ELF-1 (cell line): ENCODE measurements at places on chromosomes 3 and 15.

DNA sequence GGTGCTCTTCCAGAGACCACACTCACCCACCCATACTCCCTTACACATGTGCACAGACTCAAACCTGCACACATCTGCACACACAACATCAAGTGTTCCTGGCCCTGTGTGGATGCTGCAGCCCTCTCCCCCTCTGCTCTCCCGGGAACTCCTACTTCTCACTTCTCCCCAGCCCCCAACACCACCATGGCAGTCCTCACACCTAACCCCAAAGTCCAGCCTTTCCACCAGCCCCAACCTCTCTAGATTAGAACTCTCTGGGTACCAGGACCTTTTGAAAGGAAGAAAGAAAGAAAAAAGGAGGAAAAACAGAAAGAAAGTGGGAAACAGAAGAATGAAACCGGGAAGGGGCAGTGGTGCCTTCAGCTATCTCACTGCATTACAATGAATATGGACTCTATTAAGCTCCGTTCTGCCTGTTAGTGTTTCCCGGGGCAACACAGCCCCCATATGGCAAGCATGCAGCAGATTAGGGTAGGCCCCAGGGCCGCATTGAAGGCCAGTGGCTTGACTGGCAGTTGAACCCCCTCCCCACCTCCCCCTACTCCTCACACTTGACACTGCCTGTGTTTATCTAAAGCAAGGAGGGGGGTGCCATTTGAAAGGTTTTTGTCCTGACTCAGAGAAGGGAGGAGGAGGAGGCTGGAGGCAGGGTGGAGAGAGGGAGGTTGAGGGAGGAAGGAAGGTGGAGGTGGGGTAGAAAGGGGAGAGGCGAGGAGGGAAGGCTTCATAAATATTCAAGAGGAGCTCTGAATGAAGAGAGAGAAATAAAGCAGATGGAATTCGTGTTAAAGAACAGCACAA is 30.1 kb downstream of the BOC start:
- peak; percentile 84 for DNase-seq

DNA sequence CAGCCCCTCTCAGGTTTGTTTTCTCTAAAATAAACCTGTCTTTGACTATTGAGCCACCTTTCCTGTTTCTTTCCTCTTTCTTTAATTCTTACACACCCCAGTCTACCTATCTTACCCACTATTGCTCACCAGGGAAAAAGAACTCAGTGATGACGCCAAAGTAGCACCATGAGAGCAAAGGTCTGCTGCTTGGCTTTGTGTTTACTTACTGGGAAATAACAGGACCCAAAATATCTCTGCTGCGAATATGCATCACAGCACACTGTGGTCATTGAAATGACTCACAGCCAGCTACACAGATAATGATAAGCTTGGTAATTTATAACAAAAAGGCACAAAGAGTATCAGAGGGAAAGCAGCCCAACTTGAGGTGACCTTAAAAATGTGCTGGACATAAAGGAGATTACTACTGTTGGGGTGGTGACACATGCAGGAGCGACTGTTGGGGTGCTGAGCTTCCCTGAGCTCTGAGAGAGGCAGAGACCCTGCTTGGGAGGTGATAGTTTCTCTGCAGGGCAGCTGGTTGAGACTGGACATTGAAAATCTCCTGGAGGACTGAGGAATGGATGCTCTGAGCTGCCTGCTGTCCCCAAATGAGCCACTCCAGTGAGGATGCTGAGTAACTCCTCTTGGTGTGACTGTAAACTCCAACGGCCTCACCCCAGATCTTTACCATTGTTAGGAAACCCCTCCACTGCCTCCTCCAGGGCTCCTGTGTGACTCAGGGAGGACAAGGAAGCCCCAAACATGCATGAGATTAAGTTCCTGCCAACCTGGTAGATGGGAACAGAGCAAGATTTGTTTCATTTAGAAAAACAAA is 14.5 kb downstream of the EFCAB12 start:
- DNase-seq = no peak

DNA sequence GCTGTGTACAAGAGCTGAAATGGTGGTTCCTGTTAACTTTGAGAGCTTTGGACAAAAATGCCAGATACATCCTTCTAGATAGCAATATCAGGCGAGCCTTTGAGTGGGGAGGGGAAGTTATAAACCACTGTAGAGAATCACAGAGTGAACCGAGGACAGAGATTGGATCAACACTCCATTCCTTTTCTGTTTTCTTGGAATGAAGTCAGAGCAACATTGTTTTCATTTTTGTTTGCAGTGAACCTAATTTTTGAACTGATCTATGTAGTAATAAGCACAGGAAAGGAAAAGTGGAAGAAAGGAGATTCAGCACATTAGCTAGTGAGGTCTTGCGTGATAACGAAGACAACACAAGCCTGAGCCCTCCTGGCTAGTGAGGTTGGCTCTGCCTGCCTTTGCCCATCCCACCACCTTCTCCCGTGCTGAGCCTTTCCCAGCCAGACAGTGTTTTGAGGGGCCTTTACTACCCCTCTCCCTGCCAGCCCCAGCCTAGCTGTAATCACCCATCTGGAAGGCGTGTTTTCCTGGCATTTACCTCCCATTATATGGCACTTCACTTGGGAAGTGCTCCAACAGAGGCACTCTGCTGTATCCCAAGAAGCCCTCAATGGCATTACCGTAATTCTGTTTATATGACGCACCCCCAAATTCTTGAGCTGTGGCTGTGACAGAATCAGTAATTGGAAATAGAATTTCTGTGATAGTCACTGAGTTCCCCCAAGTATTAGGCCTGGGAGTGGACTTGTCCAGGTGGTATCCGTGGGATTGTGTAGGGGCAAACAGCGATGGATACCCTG is 129.8 kb downstream of the CACNA1D start:
- DNase-seq = no peak

GRCh38 chr3:124823206-124823605 is 64.0 kb downstream of the ITGB5 start:
- no peak for DNase-seq

DNA sequence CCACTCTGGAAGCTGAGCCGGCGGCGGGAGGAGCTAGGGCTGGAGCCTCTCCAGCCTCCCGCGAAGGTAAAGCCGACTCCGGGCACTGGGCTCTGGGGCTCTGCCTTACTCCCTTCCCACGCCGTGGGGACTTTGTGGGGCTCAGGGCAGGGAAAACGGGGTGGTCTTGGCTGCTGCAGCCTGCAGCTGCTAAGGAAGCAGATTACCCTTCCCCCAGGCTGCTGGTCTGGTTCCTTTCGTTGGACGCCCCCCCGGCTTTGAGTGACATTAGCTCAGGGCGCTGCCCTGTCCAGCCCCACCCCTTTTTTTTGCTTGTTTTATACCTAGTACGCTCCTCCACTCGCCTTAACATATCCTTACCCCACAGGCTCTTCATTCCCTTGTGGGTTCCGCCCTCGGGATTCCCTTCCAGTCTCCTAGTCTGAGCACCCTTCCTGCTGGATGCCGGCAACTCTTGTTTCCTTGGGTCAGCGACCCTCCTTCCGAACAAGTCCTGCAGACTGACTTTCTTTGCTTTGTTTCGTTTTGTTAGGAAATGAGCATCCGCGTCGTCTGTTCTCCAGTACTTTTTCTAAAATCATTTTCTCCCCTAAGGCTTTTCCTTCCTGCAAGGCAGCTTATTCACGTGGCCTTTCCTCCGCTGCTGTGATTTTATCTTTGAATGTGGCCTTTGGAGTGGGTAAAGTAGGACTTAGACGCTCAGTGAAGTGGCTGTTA is 551 bp downstream of the DNAJC13 start:
- DNase-seq = peak; percentile 85

GRCh38 chr15:101813803-101814534 is 2.0 kb downstream of the OR4F15 start:
- no peak for DNase-seq

DNA sequence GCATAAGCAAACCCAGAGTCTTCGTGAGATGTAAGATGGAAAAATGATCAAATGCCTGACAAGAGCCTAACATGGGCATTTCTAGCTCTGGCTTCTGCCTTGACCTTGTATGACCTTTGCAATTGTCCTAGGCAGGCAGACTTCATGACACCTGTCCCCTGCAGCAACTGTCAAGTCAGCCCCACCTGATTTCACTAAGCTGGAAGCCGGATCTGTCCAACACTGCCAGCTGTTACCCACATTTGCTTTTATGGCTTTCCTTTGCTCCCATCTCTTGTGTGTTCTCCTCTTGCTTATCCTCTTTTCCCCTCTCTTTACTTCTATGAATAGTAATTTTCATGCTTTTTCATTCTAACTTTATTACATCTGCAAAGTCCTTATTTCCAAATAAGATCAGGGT is 48.5 kb upstream of the TNIK start:
- DNase-seq = no peak

GRCh38 chr15:48915861-48916260 is 37.9 kb downstream of the EID1 start:
- no peak for DNase-seq

DNA sequence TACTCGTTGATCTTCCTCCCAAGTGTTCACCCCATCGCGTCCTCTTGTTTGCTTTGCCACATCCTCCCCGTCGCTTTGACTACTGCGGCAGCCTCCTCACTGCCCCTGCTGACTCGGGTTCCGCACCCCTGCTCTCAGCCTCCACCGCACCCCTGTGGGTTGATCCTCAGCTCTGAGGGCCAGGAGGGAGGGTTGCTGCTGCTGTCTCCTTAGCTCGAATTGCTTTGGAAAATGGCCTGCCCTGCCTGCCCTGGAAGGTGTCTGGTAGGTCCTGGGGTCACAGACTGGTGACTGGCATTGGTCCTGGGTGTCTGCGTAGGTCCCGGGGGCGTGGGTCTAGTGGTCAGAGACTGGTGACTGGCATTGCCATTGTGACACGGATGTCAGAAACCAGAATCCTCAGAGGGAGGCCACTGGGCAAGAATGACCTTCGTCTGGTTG is 9.4 kb downstream of the MUC4 start:
- no peak for DNase-seq

DNA sequence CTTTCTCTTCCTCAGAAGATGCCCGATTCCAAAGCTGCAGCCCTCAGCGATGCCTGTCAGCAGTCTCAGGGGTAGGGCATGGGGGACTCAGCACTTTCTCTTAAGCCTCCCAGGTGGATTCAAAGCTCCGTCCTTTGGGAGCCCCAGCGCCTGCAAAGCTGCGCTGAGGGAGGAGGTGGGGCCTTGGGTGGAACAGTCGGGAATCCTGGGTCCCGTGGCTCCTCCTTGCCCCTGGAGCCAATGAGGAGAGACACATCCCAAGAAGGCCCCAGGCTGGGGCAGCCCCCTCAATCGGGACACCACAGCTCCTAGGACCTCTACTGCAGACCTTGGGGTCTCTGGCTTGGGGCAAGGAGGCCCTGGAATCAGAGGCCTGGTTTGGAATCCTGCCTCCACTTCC is 227.5 kb upstream of the IGF1R start:
- peak; percentile 18 for DNase-seq

GRCh38 chr15:25616471-25616870 is 177.6 kb upstream of the UBE3A start:
- no peak for DNase-seq

DNA sequence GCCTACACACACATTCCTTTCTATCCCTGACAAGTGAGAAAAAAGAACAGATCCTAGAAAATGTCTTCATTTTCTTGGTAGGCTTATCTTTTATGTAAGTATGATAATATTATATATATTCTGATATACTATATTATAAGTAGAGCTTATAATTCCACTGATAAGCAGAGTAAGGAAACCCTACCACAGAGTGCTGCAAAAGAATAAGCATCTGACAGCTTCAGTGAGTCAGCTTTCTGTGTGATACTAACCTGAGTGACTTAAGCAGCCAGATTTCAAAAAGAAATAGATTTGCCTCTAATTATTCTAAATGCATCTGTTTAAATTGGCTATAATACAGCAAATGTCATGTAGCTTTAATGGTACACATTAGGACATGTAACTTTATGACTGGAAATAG is 656.0 kb downstream of the MCTP2 start:
- no peak for DNase-seq

GRCh38 chr3:11807686-11808085 is 39.0 kb downstream of the TAMM41 start:
- DNase-seq = no peak

GRCh38 chr3:67610458-67610857 is 44.0 kb downstream of the SUCLG2 start:
- no peak for DNase-seq

DNA sequence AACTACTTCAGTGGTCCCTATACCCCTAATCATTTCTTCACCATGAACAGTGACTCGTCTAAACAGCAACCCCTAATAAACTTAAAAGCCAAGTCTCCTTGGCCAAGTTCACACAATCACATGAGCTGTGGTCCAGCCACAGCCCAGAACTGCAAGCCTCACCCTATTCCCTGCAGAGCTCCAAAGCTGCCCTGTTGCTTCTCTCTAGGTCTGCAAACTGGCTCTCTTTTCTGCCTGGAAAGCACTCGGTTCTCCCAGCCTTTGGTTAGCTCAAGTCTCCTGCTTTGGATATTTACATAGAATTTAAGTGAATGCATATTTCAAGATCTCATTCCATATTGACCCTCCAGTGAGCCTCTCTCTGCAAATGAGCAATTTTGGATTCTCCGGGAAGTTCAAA is 107.0 kb downstream of the TOP2B start:
- DNase-seq = no peak

GRCh38 chr15:89926158-89926557 is 13.4 kb upstream of the ARPIN start:
- DNase-seq = no peak

DNA sequence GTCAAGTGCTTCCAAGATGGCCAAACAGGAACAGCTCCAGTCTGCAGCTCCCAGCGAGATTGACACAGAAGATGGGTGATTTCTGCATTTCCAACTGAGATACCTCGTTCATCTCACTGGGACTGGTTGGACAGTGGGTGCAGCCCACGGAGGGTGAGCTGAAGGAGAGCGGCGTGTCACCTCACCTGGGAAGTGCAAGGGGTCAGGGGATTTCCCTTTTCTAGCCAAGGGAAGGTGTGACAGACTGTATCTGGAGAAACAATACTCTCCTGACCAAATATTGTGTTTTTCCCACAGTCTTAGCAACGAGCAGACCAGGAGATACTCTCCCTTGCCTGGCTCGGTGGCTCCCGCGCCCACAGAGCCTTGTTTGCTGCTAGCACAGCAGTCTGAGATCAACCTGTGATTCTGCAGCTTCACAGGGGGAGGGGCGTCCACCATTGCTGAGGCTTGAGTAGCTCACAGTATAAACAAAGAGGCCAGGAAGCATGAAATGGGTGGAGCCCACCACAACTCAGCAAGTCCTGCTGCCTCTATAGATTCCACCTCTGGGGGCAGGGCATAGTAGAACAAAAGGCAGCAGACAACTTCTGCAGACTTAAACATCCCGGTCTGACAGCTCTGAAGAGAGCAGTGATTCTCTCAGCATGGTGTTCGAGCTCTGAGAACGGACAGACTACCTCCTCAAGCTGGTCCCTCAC is 293.5 kb upstream of the SUCLG2 start:
- peak; percentile 90 for DNase-seq

- no peak for DNase-seq
Observed at GRCh38 chr3:130738241-130738640, 8.4 kb downstream of the PIK3R4 start.

GRCh38 chr3:178140531-178141304 is 395.5 kb upstream of the KCNMB2 start:
- no peak for DNase-seq
